NCI-H524 (cell line): ENCODE measurements at places on chromosomes 1 and 21.

DNA sequence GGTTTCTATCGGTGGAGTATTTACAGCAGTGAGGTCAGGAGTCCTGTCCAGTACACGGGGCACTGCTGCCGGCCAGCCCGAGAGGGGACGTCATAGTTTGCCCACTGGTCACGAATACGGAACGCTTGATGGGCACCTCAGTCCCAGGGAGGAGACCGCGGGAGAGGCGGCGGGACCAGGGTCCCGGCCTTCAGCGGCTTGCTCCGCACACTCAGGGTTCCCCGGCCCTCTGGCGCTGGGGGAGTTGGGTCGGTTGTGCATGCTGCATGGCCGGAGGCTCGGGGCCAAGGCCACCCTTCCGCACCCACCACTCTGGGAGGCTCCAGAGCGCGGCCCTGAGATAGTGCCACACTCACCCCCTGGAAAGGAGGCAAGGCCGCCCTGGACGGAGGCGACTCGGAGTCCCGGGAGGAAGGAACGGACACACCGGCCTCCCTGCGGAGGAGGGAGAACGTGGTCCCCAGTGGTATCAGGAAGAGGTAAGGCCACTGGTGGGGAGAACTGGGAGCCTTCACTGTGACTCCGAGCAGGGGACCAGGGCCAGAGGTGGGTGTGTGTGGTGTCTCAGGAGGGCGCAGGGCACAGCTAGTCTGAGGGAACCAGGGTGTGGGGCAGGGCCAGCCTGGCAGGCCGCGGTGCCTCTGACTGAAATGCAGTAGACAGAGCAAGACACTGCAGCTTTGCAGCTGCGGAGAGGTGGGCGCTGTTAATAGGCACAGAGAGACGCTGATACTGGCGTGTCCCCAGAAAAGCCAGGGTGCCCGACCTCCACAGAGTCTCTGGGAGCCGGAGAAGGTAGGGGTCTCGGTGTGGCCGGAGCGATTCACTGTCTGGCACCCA is 28.6 kb upstream of the PRSS38 start:
- peak; percentile 22 for DNase-seq

DNA sequence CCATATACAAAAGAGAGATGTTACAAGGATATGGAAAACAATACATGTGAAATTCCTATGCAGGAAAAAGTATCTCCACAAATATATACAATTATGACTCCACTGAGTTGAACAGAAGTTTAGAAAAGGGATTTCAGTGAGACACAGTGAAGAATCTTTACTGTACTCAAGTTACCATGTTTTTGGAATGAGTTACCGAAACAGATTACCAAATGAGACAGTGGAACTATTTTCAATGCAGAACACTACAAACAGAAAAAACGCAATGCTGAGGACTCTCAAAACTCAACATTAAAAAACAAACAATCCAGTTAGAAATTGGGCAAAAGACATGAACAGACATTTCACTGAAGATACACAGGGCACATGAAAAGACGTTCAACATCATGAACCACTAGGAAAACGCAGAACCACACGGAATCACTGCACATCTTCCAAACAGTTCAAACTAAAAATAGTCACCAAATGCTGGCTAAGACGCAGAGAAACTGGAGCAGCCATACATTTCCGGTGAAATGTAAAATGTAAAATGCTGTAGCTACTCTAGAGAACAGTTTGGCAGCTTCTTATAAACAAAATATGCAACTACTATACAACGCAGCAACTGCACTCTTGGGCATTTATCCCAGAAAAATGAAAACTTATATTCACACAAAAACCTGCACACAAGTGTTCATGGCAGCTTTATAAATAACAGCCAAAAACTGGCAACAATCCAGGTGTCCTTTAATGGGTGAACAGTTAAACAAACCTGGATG is 118.7 kb downstream of the UBR4 start:
- DNase-seq = no peak

DNA sequence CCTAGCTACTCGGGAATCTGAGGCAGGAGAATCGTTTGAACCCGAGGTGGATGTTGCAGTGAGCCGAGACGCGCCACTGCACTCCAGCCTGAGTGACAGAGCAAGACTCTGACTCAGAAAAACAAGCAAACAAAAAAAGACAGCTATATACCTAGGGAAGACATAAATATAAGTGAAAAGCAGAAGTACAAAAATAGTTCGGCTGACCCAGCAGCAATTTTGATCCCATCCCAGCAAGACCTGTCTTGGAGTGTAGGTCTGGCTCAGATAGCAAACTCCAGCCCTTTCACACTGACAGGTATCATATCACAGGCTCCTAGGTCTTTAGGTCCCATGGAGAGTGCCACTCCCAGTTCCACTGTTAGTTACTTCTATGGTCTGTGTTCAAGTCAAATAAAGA is 14.6 kb downstream of the MTX1 start:
- no peak for DNase-seq

DNA sequence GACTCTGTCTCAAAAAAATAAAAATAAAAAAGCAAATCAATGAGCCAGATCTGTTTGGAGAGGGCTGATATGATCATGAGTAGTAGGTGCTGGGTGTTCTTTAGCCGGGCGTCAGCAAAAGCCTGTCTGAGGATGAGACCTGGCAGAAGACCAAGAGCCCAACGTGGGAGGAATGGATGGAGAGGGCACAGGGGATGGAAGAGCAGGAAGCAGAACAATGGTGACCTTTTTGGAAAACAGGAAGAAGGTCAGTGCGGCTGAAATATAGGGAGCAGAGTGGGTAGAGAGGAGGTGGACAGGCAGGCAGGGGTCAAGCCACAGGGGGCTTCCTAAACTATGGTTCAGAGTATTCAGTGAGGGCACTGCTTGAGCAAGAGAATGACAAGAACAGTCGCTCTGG is 30.9 kb downstream of the VWA5B1 start:
- no peak for DNase-seq

DNA sequence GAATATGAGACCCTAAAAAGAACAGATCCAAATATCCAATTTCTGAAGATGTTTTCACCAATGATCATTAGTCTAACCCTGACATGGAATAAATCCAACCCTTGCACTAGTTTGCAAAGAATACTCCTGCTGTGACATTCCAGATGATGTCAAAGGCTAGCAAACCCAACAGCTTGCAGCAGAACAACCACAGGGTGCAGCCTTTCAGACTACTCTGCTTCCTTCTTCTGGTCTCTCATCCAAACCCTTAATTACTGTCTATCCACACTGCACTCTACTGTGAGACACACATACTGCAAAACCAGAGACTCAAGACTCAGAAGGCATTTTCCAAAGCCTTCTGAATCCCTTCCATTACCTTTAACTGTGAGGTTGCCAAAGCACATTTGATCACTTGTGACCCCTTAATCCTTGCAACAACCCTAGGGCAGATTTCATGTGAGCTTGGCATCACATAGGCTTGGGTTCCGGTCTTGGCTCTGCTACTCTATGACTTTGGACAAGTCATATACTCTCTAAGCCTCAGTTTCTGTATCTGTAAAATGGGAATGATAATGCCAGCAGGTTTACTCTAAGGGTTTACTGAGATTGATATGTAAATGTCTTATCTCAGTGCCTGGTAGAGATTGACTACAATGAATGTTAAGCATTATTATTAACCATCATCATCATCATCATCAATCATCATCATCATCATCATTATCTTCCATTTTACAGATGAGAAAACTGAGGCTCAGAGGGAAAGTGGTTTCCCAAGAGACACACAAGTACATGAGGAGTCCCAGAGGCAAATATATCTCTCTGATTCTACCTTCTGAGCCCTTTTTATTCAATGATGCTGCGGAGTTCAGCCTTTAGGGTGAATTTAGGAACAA is 94.5 kb downstream of the SYF2 start:
- DNase-seq = no peak

GRCh38 chr1:25996966-25997827 is 666 bp downstream of the PAFAH2 start:
- DNase-seq = peak; percentile 62

DNA sequence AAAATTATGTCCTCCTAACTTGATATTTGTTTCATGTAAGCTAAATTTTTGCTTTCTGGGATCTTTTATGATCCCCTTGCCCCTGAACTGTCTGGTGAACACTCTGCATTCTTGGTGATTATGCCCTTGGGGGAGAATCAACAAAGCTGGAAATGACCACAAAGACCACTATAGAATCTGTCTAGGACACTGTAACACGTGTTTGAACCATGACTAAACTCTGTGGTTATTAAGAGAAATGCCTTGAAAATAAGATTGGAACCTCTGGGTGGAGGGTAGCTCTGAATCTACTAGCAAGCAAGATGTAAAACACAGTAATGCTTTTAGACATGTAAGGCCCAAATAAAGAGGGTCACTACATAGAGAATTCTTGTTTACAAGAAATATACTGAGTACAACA is 237.5 kb downstream of the HMCN1 start:
- DNase-seq = no peak

- no peak for DNase-seq
These were observed 395.9 kb downstream of the NCAM2 start for GRCh38 chr21:21394064-21394463.

GRCh38 chr1:117671781-117672501 is 66.1 kb downstream of the TENT5C start:
- no peak for DNase-seq

DNA sequence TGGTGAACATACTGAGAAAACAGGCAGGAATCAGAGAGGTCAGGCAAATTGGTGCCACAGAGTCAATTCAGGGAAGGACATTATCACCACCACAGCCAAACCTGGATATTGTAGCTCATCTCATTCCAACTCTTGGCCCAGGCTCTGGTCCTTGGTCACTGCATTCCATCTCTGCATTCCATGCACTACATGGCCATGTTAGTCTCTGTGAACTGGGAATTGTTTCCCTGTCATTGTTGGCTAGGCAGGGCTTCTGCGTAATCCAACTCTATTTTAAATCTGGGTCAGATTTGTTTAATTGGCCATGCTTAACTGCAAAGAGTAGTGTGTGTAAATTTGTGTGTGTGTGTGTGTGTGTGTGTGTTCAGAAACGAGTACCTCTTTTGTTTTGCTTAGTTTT is 837.6 kb upstream of the ADAMTS5 start:
- no peak for DNase-seq

DNA sequence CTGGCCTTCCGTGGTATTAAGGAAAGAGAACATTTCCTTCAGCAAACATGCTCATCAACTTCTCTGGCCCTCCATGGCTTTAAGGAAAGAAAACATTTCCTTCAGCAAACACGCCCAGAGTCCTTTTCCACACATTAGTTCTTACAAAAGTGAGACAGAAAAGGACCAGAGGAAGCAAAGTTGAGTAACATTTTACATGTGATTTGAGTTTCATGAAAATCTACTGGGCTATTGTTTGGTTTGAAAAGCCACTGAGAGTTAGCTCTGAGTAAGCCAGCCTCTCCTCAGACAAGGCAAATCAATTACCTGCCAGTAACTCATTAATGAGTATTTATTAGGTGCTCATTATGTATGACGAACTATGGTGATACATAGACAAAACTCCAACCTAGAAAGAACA is 78.0 kb downstream of the NID1 start:
- no peak for DNase-seq

DNA sequence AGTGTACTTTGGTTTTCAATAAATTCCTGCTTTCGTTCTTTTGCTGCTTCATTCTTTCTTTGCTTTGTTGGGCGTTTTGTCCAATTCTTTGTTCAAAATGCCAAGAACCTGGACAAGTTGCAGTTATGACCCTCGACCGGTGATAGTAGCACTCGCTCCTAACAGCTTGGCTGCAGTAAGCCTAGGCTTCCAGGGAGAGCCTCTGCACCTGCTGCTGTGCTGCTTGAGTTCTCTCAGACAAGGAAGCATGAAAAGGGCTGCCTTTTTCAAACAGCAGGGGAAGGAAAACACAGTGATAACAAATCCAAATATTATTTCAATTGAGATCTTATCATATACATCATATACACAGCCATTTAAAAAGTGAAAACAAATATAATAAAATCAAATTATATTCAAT is 12.8 kb upstream of the RIPK4 start:
- DNase-seq = peak; percentile 49

DNA sequence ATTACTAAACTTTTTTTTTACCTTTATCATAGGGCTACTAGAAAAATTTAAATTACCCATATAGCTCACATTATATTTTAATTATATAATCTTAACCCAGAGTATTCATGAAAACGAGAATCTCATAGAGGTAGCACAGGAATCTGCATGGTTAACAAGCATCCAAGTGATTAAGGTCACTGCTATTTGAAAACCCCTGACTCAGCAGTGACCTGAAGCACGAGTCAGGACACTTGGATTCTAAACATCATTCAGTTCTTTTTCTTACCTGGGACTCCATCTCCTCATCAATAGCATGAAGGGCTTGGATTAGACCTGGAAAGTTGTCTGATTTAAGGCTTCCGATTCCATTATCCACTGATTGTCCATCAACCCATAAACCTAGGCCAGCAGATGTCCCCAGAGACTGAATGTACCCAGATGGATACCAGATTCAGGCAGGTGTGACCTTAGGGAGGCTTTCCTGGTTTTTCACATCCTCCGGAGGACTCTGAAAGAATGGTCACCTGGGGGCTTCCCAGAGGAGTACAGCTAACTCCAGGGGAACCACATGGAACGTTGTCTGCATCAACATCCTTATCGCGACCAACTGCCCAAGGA is 174.3 kb downstream of the SETD4 start:
- DNase-seq = no peak

DNA sequence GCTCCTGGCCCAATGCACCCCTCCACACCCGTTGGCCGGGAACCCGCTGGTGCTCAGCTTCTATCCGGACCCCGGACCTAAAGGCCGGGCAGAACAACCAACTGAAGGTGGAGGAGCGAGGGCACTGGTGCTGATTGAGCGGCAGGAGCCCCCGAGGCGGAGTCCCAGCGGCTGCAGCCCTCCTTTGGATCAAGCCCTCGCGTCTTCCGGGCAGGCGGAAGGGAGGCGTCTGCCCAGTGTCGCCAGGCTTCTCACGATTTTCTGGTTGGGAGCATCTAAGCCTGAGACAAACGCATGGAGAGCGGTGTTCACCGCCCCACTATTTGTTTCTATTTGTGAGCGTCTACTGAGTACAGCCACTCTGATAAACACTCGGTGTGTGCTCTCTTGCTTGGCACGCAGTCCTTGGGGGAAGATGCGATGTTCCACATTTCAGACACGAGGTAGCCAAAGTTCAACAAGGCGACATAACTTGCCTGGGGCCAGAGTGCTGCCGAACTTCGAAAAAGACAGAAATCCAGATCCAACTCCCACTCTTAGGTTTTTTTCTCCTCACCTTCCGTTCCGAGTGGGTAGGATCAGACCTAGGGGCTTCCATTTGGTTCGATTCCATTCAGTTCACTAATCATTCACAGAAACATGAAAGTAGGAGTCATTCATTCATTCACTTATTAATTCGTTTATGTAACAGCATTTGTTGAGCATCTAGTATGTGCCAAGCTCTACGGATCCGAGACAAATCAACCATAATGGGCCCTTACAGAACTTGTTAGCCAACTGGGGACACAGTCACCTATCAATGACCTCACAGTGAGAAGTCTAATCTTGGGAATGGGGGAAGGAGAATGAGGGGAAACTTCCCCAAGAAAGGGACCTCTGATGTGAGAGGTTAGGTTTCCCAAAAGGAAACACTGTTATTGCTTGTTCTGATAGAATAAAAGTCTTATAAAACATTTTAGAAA is 4.9 kb upstream of the DMRTA2 start:
- DNase-seq = no peak

DNA sequence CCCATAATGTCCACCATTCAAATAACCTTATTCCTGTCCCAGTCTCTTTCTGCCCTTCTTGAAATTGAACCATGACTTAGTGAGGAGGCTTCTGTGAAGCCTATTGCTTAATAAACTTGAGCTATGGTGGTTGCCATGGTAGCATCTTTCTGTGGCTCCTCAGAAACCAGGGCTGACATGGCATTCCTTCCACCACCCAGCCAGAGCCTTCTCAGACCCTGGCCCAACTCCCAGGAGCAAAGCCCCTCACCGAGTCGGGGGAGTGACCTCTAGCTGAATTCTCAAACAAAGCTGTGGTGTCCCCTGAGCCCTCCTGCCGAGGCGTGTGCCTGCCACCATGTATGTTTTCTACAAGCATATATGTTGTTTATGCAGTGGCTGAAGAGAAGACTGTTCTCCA is 259.1 kb downstream of the CACNA1E start:
- no peak for DNase-seq
